ENCODE measurements at places on chromosomes 1 and 21. TPM values are rescaled to one million over a fixed set of nuclear protein-coding genes. Genes with fewer than 3 reads are reported as not detected.

The SYPL2 gene
- total RNA-seq: 0.24 TPM

DNA sequence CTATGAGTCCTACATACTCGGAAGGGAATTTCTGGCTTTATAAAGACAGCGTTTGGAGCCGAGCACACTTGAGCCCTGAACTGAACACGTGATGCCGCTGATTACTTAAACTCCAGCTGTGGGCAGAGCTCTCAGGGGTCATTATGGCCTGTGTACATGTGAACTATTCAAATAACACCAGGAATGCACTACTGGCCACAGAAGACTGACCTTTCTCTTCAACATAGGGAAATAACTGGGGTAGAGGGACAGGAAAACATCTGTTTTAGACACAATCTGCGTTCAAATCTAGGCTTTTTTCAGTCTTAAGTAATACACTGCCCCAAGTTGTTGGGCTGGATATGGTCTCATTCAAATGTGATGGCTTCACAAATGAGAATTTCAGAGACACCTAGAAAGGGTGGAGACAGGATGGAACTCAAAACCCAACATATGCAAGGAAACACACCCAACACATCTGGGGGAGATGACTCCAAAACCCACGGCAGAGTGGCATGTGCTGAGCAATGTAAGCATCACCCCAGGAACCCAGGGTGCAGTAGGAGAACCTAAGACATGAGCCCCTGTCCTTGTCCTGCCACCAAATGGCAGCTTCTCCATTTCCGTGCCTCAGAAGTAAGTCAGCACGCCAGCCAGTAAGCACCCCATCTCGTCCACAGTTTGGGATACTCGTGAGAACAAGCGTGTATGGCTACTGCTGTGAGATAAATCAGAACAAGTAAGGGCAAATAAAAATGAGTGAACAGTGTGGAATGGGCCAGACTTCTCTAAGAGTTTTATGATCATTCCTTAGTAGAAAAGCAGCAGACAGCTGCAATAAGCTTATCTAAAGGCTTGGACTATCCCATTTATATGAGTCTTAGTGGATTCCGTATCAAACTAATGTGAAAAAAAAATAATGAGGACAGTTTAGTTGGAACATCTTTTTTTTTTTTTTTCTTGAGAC is 24.9 kb downstream of the NID1 start:
- DNase-seq: no peak

- DNase-seq: peak; percentile 11
These were observed 756.0 kb upstream of the ADGRL2 start for GRCh38 chr1:81044708-81045107.

The GPR61 gene
- total RNA-seq: not detected

The GUCA2B gene
- total RNA-seq: not detected

DNA sequence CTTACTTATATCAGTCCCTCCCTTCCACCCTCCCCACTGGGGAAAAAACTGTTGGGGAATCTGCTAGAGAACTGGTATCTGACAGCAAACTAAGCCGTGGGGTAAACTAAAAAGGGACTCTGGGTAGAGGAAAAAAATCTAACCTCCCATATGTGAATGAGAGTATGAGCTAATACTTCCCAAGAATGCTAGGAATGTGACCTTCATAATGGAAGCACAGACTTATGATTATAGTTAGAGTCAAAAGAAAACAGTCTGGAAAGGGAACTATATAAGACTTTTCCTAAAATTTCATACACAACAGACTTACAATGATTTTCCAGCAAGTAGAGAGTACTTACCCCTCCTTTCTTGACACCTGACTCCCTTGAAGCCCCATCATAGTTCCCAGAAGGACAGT is 23.0 kb upstream of the RBBP5 start:
- DNase-seq: peak; percentile 60

DNA sequence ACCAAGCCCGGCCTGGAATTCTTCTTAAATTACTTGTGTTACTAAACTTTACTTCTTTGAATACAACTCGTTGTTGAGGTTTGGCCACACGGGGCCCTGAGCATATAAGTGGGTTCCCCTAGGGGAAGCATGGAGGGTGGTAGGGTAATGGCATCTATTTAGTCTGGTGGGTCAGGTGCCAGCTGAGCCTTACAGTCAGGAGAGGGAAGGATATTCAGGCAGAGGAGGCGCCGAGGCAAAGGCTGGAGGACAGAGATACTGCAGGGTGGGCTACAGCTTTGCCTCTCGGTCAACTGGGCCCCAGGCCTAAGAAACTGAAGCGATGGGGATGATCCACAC is 424 bp upstream of the NECAP2 start:
- DNase-seq: no peak

The MANEAL gene
- 13.2 TPM for total RNA-seq

The PTPN14 gene
- 46.0 TPM for total RNA-seq

- DNase-seq: no peak
These were observed 1.3 kb downstream of the AGO3 start for GRCh38 chr1:35932158-35932636.

DNA sequence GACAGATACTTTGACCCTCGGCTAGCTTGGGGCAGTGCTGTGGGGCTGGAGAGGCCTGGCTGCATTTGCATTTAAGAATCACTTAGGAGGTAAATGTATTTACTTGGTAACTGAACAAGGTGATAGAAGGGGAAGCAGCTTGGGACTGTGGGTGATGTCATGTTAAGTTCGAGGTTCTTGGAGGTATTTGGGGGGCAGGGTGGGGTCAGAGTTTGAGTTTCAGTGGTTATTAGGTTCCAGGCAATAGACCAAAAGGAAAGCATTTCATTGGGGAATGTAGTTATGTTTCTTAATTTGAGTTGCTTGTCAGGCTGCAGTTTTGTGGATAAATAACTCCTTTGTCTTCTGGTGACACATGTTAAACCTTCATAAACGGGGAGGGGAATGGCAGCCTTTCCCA is 2.4 kb upstream of the FAM78B start:
- DNase-seq: no peak

The TMEM269 gene
- not detected for total RNA-seq

The GCSAML gene
- 0.10 TPM for total RNA-seq

DNA sequence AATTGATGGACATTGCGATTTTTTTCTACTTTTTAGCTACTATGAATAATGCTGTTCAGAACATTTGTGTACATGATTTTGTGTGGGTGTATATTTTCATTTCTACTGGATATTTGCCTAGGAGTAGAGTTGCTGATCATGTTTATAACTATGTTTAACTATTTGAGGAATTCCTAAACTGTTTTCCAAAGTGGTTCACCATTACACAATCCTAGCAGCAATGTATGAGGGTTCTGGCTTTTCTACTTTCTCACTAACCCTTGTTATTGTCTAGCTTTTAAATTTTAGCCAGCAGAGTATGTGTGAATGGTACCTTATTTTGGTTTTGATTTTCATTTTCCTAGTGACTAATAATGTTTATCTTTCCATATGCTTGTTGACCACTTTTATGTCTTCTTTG is 86.2 kb downstream of the ATG4C start:
- DNase-seq: no peak

- no peak for DNase-seq
These were observed 17.5 kb downstream of the NEK7 start for GRCh38 chr1:198174297-198174696.

The RIPPLY3 gene
- total RNA-seq: not detected

DNA sequence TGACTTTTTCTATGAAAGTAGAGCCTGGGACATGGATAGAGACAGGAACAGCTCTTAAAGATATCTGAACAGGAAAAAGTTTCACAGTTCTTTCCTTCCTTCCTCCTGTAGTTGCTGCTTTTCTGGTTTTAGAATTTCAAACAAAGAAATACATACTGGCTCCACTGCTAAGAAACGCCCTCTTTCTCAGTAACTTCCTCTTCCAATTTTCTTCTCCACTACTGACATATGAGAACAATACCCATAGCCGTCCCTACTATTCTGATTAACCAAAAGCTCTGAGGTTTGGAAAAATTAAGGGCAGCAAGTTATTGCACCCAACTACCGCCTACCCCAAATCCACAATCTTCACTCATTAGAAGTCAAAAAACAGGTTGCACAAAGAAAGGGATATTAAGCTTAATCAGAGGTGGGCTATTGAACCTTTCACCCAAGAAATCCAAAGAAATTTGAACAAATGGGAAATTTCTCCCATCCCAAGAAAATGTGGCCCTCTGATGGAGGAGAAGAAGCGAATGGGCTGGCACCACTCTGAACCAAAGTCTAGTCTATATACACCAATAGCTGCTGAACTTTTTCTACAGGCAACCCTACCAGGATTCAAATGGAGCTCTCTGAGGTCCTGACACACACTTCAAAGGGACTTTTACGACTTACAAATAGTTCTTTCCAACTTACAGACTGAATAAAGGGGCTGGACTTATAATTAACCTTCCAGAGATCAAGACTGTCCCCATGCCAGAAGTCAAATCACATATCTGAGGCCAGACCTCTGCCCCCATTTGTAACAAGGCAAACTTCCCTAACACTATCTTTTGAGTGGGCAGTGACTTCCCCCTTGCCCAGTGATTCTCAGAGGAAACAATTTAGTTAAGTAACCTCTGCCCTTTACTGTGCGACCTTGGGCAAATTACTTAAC is 1.7 kb downstream of the WASF2 start:
- DNase-seq: no peak

The AKNAD1 gene
- 2.1 TPM for total RNA-seq

GRCh38 chr1:192546596-192547190 is 28.9 kb upstream of the RGS1 start:
- no peak for DNase-seq

DNA sequence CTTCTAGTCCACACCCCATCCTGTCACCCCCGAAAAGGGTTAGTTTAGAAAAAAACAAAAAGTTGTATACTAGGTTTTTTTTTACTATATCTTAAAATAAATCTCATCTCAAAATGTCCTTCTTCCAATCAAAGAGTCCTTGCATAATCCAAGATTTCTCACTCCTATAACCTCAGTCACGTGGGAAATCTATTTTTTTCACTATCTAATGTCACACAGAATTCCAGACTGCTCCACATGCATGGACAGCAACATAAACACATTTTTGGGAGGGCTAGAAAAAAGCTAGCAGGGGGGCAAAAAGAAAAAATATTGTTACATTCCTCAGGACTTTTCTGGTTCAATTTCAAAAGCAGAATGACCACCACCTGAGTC is 39.3 kb downstream of the TGFBR3 start:
- DNase-seq: no peak

The ATP6V0B gene
- total RNA-seq: 187 TPM

The ACTN2 gene
- total RNA-seq: not detected

The FCRL3 gene
- not detected for total RNA-seq

DNA sequence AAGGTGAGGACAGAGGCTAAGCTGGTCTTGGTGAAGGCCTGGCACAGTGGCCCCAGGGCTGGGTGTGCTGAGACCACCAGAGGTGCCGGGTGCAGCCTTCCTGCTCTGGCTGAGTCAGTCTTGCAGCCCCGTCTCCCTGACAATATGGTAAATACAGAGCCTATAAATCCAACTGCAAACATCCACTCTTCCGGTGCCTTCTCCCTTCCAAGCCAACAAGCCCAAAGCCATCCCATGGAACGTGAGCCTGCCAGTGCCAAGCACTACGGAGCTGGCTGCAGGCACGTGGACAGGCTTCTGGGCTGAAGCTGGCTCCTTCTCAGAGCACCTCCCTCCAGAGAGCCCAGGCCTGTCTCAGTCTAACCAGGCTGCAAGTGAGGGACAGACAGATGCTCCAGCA is 70.0 kb downstream of the TRABD2B start:
- DNase-seq: no peak

The LCE6A gene
- total RNA-seq: not detected

DNA sequence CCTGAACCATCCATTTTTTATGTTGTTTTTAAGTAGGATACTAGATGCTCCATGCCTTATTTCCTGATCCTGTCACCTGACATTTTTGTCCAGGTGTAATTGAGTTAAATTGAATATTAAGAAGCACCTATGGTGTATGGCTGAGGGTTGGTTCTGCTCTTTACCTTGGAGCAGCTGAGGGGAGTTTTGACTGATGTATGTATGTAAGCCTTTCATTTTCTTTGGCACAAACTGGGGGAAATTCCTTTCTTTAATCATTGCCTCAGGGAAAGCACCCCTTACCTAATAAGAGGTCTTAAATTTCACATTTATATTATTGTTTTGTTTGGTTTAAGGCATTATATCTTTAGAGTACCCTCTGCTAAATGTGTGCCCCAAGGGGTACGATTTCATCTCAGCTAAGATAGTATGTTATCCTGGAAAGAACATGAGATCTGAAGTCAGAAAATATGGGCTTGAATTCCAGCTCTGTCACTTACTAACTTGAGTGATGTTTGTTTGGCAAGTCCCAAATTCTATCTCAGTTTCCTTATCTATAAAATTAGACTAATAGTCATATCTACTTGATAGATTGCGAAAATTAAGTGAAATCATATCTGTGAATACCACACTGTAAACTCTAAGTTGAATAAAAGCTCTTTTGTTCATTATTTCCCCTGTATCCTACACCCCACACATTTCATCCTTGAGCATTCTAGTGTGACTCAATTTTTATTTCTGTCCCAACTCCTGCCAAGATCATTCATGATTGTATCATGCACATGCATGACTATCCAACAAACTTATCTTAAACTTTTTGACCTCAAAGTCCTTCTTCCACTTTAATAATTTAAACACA is 57.7 kb upstream of the NUF2 start:
- DNase-seq: no peak

The SSBP3 gene
- total RNA-seq: 14.1 TPM

DNA sequence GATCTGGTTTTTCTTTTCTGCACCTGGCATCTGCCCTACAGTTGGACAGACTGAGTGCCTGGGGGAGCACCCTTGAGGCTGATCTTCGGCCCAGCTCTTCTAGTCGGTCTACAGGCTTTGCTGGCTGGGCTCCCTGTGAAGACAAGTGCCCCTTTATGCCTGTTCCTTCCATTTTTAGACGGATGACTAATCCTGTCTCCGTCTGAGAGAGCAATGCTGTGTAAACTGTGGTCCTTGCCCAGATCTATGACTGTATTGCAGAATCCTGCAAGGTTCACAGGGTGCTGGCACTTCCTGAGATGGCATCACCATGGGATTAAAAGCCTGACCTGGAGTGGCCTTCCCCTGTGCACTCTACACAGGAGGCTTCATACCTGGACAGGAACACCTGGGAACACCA is 47.6 kb upstream of the SAMD13 start:
- peak; percentile 87 for DNase-seq

The S100A1 gene
- total RNA-seq: 0.46 TPM

The PRDX6 gene
- 436 TPM for total RNA-seq

- DNase-seq: no peak
These were observed 101.4 kb downstream of the TEX35 start for GRCh38 chr1:178614286-178614685.

The OR10T2 gene
- not detected for total RNA-seq

GRCh38 chr1:175717610-175718540 is 25.5 kb downstream of the TNR start:
- DNase-seq: no peak

The RBM11 gene
- not detected for total RNA-seq

- DNase-seq: no peak
These were observed 463.0 kb downstream of the SIPA1L2 start for GRCh38 chr1:232166942-232167341.
